Cortex of kidney (tissue), 1 donor: ENCODE measurements at places on chromosomes 5 and 9.

DNA sequence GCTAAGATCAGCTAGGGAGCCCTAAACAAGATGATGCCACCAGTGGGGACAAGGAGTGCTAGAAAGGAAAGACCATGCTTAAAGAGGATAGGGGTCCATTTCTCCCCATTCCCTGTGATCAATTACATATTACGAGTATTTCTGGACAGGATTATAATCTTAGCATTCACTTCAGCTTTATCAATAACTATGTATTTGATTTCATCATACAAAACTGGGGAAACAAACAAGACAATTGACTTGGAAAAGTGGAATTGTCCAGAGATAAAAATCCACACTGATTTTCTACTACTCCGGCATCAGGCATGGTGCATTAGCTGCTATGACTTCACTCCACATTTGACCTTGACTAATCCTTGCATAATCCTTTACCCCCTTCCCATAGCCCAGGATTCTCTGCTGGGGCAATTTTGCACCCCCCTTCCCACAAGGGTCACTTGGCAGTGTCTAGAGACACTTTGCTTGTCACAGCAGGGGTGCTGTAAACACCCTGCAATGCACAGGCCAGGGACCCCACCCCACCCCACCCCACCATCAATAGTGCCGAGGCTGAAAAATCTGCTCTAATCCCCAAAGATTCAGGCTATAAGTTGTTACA lies 29.9 kb upstream of the UBE2QL1 start:
- no peak for DNase-seq

GRCh38 chr5:69416180-69416579 lies 1.3 kb downstream of the MARVELD2 start:
- DNase-seq = no peak

DNA sequence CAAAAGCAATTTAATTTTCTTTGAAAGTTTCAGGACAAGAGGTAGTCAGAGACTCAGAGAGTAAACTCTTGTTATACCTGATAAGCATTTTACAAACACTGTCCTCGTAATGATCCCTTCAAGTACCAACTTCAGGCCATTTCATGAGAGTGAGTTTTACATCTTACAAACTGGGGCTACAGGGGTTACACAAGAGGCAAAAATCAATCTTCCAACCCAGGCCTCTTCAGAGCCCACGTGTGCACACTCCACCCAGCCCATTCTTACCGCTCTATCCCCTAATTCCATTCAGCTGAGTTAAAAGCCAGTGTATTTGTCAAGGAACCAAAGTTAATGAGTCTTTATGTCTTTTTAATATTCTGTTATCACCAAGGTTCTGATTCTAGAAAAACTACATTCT lies 46.5 kb downstream of the PSMB7 start:
- DNase-seq = no peak

GRCh38 chr9:101146508-101146907 lies 118.0 kb downstream of the PLPPR1 start:
- no peak for DNase-seq

DNA sequence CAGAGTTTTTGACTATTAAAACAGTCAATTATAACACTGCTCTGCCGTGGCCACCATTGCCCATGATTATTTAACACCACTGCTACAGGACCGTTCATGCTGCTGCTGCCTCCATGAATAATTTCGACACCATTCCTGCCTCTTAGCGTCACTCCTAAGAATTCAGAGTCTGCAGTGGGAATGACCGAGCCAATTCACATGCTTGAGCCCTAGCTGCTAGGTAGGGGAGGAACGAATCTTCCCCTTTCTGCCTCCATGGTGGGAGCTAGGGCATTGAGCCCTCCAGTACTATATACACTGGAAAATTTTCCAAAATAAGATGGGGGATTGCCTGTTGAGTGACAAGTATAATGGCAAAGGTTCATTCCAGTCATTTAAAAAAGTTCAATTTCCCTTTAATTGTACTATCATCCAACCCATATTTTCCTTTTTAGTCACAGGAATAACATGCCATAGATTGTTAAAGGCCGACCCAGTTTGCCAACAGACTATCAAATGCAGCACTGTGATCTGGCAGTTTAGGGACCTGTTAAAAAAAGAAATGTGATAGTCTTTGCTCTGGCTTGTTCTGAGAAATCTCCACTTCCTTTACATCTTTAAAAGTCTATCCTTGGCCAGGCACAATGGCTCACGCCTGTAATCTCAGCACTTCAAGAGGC lies 13.5 kb upstream of the B4GALT1 start:
- no peak for DNase-seq

DNA sequence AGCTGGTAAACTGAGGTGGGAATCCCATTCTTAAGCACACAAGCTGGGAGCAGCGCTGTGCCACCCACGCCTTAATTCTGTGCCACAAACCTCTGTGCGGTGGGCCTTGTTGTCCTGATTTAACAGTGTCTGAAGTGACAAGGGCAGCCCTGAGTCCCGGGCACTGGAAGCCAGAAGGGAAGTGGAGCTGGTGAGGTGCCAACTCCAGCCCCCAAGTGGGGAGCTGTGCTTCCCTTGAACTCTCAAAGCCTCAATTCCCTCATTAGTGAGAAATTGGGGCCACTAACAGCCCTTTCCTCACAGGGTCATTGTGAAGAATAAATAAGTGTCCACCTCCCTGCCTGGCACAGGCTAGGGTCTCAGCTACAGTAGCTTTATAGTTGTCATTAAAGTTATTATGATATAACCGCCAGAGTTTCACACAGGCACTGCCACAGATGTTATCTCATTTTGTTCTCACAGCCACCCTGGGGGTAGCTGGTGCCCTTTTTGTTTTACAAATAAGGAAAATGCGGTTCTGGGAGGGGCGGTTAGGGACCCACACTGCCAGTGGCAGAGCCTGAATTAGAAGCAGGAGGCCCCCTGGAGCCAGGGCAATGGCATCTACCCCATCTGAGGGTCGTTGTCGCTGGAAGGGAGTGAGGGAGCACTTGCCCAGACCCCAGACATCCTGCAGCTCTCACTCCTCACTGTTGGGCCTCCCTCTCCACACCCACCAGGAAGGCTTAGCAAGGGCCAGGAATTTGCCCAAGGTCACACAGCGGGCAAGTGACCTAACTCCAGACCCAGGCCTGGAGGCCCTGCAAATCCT lies 2.1 kb upstream of the TLX3 start:
- DNase-seq = no peak

- no peak for DNase-seq
Observed at GRCh38 chr5:33843579-33843978, 48.2 kb downstream of the ADAMTS12 start.

GRCh38 chr9:105449081-105449480 lies 1.2 kb downstream of the FSD1L start:
- no peak for DNase-seq

- DNase-seq = no peak
Observed at GRCh38 chr5:124655921-124656511, 90.4 kb downstream of the ZNF608 start.

DNA sequence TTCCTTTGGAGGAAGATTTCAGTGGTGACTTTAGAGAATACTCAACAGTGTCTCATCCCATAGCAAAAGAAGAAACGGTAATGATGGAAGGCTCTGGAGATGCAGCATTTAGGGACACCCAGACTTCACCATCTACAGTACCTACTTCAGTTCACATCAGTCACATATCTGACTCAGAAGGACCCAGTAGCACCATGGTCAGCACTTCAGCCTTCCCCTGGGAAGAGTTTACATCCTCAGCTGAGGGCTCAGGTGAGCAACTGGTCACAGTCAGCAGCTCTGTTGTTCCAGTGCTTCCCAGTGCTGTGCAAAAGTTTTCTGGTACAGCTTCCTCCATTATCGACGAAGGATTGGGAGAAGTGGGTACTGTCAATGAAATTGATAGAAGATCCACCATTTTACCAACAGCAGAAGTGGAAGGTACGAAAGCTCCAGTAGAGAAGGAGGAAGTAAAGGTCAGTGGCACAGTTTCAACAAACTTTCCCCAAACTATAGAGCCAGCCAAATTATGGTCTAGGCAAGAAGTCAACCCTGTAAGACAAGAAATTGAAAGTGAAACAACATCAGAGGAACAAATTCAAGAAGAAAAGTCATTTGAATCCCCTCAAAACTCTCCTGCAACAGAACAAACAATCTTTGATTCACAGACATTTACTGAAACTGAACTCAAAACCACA lies 67.4 kb downstream of the VCAN start:
- DNase-seq = no peak

GRCh38 chr5:177389241-177390169 lies 5.3 kb downstream of the SLC34A1 start:
- no peak for DNase-seq

DNA sequence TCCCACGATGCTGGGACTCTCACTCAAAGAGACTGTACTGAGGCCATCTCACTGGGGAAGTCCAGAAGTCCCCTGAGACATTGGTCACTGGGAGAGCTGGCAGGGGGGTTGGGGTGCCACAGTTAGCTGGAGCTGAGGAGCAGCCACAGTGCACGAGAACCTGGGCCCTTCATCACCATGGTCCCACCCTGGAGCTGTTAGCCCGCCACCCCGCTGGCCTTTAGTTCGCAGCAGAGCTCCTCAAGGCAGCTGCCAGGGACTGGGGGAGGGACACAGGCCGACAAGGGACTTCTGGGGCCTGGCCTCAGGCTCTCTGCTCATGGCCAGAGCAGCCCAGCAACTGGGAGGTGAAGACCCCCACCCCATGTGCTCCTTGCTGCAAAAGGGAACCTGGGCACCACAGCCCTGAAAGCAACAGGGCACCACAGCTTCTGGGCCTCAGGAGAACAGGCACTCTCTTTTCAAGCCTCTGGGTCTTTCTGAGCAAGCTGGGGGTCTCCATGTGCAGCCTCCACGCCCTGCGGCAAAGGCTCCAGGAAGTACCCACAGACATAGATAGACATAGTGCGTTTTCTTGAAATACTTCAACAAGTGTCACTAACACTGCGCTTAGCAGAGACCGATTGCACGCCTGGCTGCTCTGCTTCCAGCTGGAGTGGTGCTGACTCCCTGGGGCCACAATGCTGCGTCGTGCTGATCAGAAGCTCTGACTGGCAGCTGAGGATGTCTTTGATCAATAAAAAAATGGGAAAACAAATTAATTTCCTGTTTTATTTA lies 46.0 kb downstream of the VAV2 start:
- no peak for DNase-seq

DNA sequence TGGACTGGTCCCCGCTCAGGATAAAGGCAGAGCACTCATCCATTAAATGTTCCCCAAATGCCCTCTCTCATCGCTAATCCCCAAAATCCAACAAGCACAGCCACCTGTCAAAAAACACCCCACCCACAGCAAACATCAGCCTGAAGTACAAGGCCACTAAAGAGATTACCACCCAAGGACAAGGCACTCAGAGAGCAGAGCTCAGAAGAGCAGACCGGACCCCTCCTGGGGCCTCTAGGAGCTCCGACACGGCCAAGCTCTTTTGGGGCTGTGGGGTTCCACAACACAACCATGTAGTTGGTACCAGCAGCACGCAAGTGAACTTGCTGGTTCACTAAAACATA lies 9.8 kb downstream of the VDAC1 start:
- DNase-seq = no peak

GRCh38 chr9:114666401-114666800 lies 8.8 kb upstream of the TEX53 start:
- no peak for DNase-seq

DNA sequence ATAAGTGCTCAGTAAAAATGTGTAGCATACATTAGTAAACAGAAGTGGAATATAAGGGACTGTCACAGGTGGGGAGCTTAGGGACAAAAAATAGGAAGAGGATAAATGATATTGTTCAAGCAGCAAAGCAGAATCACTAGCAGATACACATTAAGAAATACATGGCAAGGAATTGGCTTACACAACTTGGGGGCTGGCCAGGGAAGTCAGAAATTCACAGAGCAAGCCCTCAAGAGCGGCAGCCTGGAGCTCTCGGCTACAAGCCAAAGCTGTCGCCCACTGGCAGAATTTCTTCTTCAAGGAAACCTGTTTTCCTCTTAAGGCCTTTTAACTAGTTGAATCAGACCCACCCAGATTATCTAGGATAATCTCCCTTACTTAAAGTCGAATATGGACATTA lies 73.0 kb upstream of the SMIM23 start:
- no peak for DNase-seq

DNA sequence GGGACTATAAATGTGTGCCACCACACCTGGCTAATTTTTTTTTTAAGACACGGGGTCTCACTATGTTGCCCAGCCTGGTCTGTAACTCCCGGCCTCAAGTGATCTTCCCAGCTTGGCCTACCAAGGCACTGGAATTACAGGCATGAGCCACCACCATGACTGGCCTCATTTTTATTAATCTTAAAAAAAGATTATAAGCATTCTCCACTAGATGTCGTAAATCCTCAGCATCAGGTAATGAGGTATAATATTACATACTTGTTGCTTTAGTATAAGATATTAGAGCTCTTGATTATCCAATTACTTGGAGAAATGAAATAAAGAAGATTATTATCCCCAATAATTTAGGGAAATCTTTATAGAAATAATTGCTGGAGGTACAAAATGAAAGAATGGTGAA lies 78.2 kb upstream of the HTR1A start:
- no peak for DNase-seq

GRCh38 chr5:76025069-76025468 lies 58.1 kb upstream of the SV2C start:
- DNase-seq = no peak

DNA sequence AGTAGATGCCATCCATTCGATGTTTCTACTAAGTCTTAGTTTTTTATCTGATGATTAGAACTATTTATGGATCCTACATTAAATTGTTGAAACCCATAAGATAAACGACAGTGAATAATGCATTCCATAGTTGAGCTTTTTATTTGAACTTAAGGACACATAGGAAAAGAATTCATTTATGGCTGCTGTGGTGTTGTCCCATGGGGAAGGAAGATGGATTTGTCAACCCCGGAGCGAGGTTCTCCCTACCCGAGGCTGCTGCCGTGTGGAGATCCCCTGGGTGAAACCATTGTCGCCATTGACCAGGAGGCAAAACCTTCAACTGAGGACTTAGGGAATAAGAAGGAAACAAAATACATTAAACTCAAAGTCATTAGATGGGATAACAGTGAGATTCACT lies 146.7 kb downstream of the PRDM6 start:
- DNase-seq = no peak

- DNase-seq = no peak
Observed at GRCh38 chr5:179870403-179870903, 11.8 kb upstream of the MRNIP start.

DNA sequence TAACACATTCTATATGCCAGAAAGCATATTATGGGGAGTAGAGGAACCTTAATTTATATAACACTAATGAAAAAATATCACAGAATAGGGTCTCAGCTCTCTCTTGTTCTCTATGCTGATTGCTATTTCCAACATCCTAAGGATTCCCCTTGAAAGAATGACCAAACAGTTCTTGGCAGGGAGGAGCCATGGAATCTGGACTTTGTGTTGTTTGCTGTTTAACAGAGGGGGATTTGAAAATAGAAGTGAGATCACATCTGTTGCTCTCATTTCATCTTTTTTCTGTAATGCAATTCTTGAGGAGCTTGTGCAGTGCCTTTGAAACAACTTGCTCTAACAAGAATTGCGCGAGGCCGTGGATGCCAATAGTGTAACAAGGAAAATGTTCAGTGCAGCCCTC lies 755.3 kb downstream of the TLE1 start:
- no peak for DNase-seq
